ENCODE measurements at places on chromosomes 5 and 9.
A peak's percentile ranks its signal among the peaks of the same experiment; 100 is the strongest.

DNA sequence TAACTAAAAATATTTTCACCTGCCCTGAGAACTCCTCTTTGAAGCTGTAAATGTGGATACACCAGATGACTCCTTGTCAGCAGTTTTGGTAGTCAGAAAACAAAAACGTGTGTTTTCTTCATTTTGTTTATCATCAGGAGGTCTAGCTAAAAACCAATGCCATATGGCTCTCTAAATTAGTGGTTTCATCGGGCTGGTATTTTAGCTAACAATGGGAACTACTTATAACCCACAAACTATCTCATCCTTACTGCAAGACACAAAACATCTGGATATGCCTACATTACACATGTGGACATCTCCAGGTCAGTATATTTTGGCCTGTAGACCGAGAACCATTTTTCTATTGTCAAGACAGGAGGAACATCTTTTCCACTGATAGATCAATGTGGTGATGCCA is 56.2 kb downstream of the GAS1 start:
- no peak for ATAC-seq

GRCh38 chr5:161189452-161189851 is 337.4 kb upstream of the ATP10B start:
- no peak for ATAC-seq

GRCh38 chr5:170817195-170817594 is 33.7 kb downstream of the GABRP start:
- ATAC-seq: no peak

GRCh38 chr9:114938687-114939575 is 8.5 kb upstream of the TNFSF8 start:
- ATAC-seq: no peak

- ATAC-seq: peak; percentile 26
Measured at GRCh38 chr9:7196467-7196866, 438.7 kb downstream of the KDM4C start.

- ATAC-seq: no peak
Measured at GRCh38 chr9:33177639-33178038, 10.5 kb upstream of the B4GALT1 start.

DNA sequence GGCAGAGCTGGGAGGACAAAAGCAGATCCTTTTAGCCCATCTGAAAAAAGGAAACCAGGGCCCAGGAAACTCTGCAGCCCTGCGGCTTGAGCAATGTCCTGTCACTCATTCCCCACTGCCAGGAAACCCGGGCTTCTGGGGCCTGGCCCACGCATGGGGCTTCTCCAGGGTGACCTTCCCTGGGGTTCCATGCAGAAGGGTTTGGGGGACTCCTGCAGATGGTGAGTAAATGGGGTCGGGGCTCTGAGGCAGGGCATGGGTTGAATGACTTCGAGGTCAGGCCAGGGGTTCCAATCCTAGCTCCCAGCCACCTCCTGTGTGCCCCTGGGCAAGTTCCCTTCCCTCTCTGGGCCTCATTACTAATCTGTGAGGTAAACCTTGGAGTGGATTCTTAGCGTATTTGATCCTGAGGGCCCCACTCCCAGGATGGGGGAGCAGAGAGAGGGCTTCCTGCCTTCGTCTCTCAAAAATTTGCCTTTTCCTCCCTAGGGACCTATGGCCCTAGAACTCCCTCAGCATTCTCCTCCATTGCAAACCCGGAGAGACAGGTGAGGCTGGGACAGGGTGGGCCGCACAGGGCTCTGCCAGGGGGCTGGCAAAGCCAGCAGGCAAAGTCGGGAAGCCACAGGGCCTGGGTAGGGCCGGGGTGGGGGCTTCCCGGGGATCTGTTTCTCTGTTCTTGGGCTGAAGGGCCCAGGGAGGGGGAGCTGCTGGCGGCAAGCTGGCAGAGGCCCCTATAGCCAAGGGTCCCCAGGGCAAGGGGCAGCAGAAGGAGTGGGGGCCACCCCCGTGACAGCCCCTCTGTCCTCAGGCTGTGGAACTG is 25.8 kb downstream of the ADGRD2 start:
- ATAC-seq: no peak

DNA sequence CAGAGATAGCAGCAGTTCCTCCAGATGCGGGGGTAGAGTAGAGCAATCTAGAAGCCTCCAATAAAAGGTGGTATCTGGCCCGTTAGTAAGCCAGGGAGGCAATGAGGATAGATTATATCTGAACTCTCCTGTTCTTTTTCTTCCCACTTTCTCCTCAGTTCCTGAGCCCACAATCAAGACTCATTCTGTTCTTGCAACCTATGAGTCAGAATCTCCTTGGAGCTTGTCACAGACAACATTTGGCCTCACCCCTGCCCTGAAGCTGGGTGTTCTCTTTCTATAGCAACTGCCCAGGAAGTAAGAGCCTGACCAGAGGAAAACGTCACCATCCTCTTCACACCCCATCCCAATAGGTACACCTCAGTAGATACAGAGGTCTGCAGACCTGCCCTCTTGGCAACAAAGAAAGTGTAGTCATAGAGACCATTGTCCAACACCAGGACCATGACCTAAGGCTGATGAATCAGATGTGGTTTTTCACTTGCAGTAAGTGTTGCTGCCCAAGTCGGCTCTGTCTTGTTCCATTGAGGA is 76.3 kb upstream of the PCA3 start:
- ATAC-seq: peak; percentile 91

GRCh38 chr9:89715881-89716280 is 111.1 kb downstream of the GADD45G start:
- no peak for ATAC-seq

GRCh38 chr5:64165500-64166200 is at the start of gene RNF180:
TSS of gene RNF180 (plus strand) at chr5:64165843. CDS start at chr5:64200808, 34,965 bp downstream.
- no peak for ATAC-seq

- ATAC-seq: no peak
Measured at GRCh38 chr9:12413986-12414385, 279.2 kb upstream of the TYRP1 start.

DNA sequence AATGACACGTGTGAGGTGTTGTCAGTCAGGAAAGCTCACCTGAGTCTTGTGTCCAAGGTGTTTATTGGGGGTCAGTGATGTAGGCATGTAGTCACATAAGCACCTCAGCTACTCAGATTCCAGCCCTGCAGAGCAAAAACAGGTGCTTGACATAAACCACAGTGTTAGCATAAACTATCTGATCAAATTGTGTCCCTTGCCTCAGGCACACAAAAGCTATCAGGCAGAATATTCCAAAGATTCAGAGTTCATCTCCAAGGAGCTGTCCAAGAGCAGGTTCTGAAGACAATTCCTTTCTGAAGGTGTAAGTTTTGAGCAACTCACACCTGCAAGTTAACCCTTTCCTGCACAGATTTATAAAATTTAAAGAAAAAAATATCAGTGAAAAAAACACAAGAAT is 102.2 kb upstream of the ITGA1 start:
- ATAC-seq: no peak

- ATAC-seq: no peak
Measured at GRCh38 chr5:88518131-88519016, 249.7 kb upstream of the TMEM161B start.

GRCh38 chr9:137738703-137739102 is 119.9 kb downstream of the EHMT1 start:
- no peak for ATAC-seq

DNA sequence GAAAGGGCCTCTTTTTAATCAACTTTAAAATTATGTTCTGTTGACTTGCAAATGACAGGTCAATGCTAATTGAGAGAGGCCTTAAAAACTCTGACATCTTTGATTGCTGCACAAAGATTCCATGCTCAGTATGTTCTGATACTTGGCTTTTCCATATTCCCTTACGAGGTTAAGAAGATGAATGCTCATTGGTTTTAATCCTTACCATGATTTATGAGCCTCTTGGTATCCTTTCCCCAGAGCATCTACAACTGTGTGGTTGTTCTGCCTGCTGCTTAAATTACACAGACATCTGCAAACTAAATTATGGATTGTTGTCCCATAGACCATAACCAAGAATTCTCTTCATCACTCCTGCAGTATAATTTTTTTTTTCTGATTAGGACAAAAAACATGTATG is 352.6 kb downstream of the CDH12 start:
- no peak for ATAC-seq

GRCh38 chr9:34809504-34810186 is 99.7 kb upstream of the CCL21 start:
- ATAC-seq: no peak

GRCh38 chr5:153749960-153750359 is 259.5 kb downstream of the GRIA1 start:
- ATAC-seq: no peak

GRCh38 chr5:54415147-54415546 is 40.4 kb upstream of the HSPB3 start:
- ATAC-seq: no peak

DNA sequence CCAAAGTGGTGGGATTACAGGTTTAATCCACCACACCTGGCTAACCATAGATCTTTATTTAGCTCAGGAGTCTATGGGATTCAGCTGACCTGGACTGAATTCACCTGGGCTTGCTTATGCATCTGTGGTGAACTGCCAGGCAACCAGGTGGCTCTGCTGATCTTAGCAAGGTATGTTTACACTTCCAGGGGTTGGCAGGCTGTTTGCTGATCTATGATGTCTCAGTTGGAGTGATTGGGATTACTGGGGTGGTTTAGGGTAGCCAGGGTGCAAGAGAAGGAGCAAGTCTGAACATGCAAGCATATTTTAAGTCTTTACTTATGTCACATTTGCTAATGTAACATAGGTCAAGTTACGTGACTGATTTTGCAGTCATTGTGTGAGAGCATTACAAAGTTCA is 63.6 kb upstream of the JAK2 start:
- no peak for ATAC-seq

DNA sequence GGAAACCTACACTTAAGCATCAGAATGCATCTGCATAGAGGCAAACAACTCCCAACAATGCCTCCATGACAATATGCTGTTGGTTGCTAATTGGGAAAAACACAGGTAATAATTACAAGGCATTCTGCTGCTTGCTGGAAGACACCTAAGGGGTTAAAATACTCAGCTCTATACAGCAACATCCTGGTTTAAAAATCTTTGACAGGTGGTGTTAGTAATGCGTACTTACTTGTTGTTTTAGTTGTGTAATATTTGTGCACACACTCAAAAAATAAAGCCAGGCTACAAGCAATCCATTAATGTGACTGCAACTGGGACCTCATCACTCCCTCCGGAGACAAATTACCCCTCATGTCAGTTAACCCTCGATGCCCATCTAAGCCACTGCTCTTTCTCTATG is 126.3 kb upstream of the ELL2 start:
- ATAC-seq: no peak

DNA sequence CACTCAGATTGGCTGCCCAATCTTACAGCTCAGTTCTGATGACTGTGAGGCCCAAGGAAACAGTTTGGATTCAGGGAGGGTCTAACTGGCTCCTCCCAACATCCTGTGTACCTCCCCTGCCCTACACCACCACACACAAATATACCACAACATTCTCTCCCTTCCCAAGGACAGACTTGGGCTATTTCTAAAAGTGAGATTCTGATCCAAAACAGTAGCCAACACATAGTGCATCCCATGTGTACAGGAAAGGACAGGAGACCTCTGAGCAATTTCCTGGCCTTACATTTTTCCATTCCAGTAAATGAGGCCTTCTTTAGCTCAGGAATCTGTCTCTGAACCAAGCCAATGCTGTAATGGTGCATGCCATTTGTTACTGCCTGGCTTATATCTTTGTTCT is 20.8 kb downstream of the ZNF366 start:
- ATAC-seq: no peak

DNA sequence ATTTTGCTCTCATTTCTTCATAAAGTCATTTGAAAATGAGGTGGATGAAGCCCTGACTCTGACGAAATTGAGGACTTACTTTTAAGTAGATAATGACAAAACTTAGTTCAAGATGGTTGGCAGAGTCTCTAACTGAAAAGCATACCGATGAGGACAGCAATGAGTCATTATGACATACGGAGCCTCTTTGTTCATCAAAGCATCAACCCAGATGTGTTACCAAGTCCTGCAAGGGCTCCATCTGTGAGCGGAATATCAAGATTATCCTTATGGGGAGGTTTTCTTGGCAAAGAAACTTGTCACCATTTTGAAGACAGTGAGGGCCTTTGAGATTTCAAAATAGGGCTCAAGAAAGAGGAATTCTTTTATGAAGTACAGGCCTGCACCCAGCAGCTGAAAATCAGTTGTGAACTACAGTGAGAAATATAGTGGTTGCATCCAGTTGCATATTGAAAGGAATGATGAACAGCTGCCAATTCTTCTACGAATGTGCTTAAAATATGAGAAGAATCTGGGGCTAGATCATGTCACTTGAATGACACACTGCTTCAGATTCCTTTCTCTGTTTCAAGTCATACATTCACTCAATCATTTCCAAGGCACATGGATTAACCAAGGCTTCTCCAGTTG is 86.6 kb upstream of the SLC24A2 start:
- ATAC-seq: no peak

DNA sequence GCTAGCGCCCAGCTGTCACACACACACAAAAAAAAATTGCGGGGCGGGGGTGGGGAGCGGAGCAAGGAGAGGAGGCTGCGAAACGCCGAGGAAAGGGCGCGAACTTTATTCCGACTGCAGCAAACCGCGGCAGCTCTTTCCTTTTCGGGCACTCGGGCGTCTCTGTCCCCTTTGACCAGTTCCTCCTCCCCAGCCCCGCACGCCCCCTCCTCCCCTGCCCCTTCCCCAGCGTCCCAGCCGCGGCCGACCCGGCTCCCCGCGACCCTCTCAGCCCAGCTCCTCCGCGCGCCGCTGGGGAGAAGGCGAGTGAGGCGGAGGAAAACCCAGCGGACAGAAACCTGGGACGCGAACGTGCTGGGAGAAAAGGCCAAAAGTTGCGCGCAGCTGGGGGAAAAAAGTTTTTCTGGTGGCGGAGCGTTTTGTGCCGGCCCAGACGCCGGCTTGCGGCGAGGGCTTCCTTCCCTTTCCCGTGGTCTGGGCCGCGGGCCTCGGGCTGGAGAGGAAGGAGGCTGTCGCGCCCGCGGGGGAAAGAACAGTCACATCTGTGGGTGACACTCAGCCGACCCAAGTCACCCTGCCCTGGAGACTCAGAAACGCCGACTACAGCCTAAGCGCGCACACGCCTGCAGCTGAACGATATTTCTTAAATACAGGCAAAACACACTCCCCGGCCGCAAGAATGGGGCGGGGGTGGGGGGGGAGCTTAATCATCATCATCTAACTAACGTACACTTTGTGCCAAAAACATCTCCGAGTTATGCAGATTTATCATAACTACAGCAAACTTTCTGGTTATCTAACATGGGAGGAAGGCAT is 1.1 kb upstream of the BNC2 start:
- no peak for ATAC-seq

GRCh38 chr5:142156839-142157463 is 48.4 kb downstream of the NDFIP1 start:
- ATAC-seq: no peak

DNA sequence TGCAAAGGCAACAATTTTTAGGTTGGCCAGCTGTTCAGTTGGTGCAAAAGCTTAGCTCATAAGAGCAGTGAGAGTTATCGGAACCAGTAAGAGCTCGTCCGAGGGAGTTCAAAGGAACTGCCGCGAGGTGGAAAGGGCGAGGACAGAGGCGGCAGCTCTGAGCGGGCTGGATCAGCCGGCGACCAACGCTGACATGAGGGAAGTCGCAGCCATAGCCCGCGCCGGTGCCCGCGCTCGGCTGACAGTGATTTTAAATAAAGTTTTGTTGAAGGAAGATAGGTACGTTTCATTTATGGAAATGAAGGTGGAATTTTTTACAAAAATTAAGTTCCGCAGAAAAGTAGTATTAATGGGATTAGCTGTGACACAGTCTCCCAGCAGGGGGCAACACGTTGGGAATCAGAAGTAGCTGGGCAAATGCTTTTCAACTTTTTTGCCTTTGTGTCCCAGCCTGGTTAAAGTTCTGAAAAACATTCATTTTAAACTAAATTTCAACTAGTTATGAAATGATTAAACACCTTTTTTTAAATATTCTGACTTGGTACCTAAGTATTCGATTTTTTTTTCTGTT is 43.2 kb downstream of the FBXO4 start:
- ATAC-seq: no peak

All from activated T-helper 17 cell treated with anti-CD3 and anti-CD28 coated beads, Interleukin-2, amount 50 U/mL, for 72 hours (primary cell).